ENCODE measurements at places on chromosomes 7 and 10.
A peak's percentile ranks its signal among the peaks of the same experiment; 100 is the strongest.

GRCh38 chr10:114239117-114239993 lies at the start of gene VWA2:
TSS of gene VWA2 (plus strand) at chr10:114239254. CDS start at chr10:114248714, 9,460 bp downstream.
- no peak for DNase-seq

GRCh38 chr7:129341816-129342806 lies 92.1 kb upstream of the STRIP2 start:
- no peak for DNase-seq

DNA sequence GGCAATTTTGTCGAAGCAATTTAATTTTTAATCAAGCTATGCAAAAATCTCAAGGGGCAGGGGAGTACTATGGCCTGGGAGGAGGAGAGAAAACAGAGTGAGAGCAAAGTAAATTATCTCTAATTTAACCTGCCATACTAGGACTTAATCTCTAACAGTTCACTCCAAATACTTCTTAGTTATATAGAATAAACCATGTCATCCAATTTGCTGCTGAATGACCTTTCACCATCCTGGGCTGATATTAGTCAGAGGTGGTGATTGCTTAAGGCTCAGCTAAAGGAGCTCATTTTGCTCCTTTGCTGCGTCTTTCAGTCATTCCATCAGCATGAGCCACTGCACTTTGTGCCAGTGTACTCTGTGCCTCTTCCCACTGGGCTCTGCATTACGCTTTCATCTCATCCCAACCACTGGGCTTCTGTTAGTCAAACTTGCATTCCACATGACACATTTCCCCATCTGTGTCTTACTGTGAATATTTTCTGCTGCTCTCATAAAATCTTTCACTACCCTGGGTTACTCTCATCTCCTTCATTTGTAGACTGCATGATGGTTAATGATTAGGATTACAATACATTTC lies 84.3 kb downstream of the CD36 start:
- DNase-seq: peak; percentile 18

GRCh38 chr7:26670290-26670689 lies 194.1 kb downstream of the SKAP2 start:
- DNase-seq: no peak

- DNase-seq: no peak
Observed at GRCh38 chr10:73773152-73773879, 8.5 kb upstream of the CHCHD1 start.

DNA sequence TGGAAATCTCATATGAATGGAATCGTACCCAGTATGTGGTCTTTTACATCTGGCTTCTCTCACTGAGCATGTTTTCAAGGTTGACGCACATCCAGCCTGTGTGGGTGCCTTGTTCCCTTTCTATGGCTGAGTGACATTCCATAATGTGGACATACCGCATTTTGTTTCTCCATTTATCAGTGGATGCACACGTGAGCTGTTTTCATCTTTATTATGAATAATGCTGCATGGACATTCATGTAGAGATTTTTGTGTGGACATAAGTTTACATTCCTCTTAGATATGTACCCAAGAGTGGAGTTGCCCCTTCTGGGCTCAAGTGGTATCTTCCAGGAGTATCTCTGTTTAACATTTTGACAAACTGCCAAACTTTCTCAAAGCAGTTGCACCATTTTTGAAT lies 1.3 kb upstream of the SCART1 start:
- no peak for DNase-seq

- DNase-seq: no peak
Observed at GRCh38 chr10:122481296-122482056, 20.1 kb downstream of the HTRA1 start.

DNA sequence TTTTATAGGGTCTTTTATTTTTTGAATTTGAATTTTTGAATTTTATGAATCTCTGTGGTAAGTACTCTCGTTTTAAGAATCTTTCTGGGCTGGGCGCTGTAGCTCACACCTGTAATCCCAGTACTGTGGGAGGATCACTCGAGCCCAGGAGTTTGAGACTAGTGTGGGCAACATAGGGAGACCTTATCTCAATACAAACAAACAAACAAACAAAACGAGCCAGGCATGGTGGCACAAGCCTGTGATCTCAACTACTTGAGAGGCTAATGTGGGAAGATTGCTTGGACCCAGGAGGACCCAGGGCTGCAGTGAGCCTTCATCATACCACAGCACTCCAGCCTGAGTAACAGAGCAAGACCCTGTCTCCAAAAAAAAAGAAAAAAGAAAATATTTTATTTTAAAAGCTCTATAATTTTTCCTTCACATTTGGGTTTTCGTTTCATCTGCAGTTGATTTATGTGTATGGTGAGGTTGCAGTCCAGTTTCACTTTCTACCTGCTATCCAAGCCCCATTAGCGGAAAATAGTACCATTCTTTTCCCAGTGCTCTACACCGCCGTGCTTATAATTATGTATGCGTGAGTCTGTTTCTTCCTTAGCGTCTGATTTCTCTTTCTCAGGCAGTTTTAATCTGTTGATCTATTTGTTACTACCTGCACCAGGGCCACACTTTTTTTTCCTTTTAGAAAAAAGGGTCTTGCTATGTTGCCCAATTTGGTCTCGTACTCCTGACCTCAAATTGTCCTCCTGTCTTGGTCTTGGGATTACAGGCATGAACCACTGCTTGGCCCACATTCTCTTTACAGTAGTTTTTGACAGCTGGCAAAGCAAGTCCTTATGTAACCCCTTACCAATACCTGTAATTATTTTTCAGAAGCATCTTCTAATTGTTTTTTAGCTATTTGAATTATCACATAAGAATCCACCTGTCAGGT lies 21.7 kb downstream of the TRIM24 start:
- no peak for DNase-seq

DNA sequence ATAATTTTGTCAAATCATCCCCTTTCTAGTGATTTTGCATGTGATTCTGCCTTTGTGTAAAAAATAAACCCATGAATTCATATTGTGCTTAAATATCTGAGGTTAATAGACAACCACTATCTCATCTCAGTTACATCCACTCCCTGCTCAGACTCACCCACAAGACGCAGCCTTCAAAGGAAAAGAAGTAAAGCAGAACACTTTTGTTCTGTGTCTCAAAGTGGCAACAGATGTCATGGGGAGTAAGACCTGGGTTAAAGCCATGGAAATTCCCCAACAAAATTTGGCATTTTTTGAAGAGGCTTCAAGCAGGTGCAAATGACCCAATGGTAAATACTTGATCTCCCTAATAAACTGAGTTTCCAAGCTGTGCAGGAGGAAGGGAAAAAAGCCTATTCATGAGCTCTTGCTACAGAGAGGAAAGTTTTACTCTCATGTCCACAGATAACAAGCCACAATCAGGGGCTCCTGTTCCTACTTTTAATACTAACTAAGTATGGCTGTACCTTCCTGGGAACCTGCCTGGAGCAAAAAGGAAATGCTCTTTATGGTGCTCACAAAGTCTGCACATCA lies 4.7 kb downstream of the CYP3A7 start:
- DNase-seq: no peak

- DNase-seq: no peak
Observed at GRCh38 chr7:109226699-109227098, 657.0 kb downstream of the DNAJB9 start.

DNA sequence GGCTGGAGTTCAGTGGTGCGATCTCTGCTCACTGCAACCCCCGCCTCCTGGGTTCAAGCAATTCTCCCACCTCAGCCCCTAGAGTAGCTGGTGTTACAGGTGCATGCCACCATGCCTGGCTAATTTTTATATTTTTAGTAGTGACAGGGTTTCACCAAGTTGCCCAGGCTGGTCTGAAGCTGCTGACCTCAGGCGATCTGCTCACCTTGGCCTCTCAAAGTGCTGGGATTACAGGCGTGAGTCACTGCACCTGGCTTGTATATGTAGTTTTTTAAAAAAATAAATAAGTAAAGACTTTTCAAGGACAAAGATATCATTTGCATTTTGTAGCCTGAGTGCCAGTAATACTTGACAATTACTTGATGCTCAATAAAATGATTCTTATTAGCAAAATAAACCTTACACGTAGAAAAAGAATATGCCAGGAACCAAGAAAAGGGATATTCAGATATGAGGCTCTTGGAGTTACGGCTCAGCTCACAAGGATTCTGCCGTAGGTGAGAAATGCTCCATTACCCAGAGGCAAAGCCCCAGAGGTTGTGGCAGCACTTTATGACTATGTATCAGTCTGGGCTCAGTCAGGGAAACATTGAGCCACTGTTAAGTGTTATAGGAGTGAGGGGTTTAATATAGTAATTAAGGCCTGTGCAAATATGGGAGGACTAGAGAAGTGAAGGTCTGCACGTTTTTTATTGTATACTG lies 98.5 kb downstream of the TPST1 start:
- no peak for DNase-seq

- DNase-seq: no peak
Observed at GRCh38 chr10:47301833-47302232, 1.8 kb downstream of the GDF10 start.

DNA sequence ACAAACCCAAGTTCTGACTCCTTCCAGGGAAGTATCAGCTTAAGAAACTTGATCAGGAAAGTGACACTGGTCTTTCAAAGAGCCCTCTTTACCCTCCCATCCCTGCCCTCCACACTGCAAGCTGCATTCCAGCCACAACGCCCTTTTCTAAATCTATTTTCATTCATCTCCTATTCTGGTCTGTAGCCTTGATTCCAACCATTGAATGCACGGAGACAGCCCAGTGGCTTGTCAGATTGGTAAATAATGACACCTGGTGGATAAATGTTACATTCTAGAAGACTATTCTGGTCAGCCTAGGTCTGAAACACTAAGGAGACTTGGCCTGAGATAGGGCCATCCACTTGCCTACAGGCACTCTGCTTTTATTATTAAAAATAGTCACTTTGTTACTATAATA lies 20.9 kb downstream of the MORN4 start:
- DNase-seq: peak; percentile 19

- DNase-seq: no peak
Observed at GRCh38 chr10:7260912-7261311, 149.9 kb downstream of the SFMBT2 start.

DNA sequence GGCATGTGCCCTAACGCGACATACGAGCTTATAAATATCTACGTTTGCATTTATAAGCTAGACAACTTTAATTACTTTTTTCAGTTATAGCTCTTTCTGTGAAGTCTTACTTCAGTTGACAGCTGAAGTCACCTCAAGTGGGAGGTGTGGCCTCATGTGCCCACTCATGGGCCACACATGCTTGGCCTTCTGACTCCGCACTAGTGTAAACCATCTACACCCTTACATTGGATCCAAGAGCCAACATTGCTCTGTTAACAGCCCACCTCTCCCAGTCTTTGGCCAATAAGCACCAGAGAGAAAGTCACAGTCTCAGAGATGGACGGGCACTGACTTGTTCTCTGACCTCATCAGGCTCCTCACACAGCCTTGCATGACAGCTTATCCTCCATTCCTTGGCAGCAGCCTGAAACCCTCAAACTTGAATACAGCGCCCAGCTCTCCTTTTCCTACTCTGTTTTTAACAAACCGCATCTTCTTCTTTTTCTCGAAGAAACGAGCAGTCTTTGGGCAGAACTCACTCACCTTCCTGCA lies 70.9 kb upstream of the AMPH start:
- DNase-seq: no peak

GRCh38 chr7:74417419-74417971 lies 36.2 kb upstream of the GTF2IRD1 start:
- peak; percentile 48 for DNase-seq

DNA sequence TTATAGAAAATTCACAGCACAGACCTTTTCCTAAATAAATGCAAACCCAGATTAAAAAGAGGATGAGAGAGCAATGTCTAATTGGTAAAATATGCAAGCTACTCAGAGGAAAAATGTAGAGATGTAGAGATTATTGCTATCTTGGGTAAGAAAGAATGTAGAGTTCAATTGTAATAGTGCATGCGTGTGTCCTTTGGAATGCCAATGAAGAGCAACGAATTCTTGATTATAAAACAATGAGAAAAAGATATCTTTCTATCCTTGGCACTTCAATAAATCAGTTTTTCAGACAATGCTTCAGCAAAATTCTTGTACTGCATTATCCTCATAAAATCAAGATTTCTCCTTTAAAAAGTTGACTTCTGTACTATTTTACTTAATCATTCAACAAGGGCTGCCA lies 50.9 kb downstream of the SEMA3D start:
- DNase-seq: no peak

DNA sequence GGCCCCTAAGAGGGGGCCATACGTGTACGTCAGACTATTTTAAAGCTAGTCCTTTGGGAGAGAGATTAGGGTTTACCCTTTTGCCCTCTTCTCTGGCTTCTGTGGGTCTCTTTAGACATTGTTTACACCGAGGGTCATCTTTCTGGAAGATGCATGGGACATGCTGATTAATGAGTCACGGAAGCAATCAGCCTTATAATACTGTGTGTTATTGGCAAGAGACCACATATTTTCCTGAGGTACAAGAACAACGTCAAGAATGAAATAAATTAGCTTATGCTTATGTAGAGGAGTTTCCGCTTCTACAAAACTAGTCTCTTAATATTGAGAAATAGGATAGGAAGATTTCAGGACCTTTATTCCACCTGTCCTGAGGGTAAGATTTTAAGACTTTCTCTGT lies 327.7 kb downstream of the BBS9 start:
- DNase-seq: no peak

GRCh38 chr7:158000160-158000559 lies 587.5 kb downstream of the PTPRN2 start:
- DNase-seq: no peak

DNA sequence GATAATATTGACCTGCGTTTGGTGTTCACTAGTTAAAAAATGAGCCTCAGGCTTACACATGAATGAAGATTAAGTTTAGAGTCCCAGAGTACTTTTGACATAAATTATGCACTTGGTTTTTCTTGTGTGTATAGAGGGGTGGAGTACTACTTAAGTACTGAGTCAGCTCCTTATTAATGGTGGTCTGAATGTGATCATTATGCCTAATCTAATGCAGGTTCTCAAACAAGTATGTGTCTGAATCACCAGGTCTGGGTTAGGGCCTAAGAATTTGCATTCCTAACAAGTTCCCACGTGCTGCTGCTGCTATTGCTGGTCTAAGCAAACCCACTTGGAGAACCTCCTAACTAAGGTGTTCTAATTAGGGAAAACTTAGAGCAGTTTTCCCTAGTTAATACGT lies 30.7 kb upstream of the STOX1 start:
- DNase-seq: no peak

- DNase-seq: peak; percentile 90
Observed at GRCh38 chr10:75430000-75430763, 1.2 kb upstream of the LRMDA start.

DNA sequence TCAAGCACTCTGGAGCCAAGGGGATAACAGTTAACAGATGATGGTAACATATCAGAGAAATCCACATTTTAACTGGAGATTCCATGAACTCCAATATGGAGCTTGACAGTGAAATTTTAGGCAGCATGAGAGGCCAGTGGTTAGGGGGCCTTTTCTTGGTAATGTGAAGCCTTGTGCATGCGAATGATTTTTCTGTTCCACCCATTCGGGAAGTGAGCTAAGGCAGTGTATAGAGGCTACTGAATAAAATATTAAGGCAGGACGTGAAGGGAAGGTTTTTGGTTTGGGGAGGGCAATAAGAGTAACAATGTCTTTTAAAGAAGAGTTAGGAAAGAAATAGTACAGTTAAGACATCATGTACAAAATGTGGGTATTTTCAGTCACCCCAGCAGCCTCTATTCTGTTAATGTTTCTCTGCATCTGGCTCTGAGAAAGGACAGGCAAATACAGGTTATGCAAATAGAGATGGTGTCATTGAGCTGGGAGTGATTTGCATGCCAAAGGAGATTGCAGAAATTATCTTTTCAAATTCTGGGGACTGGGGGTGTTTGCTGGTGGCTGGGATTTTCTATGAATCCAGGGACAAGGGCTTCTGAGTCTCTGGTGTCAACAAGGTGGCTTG lies 6.8 kb upstream of the TAS2R60 start:
- DNase-seq: no peak

All from HL-60 (cell line).